ENCODE measurements at places on chromosomes 3 and 15.

DNA sequence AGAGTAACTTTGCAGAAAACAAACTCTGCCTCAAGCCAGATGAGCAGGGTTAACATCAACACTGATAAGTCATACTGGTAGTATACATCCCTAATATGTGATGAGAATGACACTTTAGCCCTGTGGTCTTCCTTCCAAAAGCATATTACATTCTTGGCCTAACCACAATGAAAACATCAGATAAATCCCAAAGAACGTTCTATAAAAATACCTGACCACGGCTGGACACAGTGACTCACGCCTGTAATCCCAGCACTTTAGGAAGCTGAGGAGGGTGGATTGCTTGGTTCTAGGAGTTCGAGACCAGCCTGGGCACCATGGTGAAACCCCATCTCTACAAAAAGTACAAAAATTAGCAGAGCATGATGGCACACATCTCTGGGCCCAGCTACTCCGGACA is 4.7 kb downstream of the TMCC1 start:
- peak; percentile 93 for DNase-seq

- no peak for DNase-seq
Observed at GRCh38 chr3:48938156-48938555, 19.5 kb downstream of the ARIH2 start.

- DNase-seq = peak; percentile 75
Observed at GRCh38 chr15:73631915-73632669, 1.1 kb downstream of the NPTN start.

DNA sequence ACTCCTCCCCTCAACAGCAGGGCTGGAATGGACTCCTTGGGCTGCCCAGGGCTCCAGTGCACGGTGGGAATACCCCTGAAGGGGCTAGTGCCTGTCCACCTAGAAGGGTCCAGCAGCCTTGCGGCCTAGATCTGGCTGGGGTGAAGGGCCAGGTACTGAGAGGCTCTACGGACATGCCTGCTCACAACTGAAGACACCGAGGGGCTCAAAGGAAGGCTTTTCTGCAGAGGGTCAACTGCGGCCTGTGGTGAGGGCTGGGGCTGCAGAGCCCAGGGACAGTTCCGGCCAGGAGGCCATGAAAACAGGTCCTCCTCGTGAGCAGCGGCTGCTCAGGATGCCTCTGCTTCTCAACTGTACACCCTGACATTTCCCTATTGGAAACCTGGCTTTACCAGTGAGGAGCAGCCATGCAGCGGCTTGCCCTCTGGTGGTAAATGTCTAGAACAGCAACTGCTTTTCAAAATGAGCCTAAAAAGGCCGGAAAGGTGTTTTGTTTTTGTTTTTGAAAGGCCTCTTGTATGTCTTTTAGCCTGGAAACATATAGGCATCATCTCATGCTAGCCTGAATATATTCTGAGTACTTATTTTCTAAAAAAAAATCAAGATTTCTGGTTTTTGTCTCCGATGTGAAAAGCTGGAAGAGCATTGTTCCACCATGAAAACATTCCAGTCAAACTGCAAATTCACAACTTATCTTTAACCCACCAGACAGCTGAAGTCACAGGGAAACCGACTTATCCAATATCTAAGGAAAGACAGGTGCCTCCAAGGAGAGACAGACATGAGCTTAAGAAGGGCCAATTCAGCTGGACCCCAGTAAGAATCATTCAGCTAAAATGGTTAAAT is 163.4 kb downstream of the KLF13 start:
- peak; percentile 60 for DNase-seq

DNA sequence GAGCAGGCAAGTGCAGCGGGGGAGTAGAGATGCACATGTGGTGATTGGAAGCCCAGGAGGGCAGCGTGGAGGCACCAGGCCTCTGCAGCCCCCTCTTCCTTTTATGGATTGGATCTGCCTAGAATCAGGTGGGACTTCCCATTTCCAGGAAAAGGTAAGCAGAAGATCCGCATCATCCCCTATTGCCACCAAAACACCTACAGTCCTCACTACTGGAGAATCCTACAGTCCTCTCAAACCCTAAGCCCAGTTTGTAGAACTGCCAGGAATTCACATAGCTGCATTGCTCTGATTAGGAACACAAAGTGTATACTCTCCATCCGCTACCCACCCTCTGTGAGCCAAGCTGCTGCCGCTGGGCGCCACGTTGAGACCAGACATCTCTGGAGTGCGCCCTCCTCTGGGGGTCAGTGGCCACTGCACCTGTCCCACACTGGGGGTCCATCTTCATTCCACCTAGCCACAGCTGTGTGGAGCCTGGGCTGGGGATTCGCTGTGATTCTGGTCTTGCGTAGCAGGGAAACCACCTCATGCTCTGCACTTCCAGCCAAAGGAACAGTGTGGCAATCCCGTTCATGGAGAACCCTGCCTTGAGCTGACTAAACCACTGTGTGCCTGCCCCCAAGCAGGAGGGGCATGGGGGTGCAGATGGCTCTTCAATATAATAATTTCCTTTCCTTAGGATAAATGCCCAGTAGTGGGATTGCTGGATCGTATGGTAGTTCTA is 88.9 kb upstream of the PTX3 start:
- DNase-seq = no peak

GRCh38 chr3:159632128-159632527 is 356.5 kb upstream of the IL12A start:
- DNase-seq = no peak

- DNase-seq = peak; percentile 35
Observed at GRCh38 chr3:153210146-153210545, 48.1 kb downstream of the RAP2B start.

- DNase-seq = no peak
Observed at GRCh38 chr15:52438047-52438446, 90.6 kb downstream of the MYO5A start.

DNA sequence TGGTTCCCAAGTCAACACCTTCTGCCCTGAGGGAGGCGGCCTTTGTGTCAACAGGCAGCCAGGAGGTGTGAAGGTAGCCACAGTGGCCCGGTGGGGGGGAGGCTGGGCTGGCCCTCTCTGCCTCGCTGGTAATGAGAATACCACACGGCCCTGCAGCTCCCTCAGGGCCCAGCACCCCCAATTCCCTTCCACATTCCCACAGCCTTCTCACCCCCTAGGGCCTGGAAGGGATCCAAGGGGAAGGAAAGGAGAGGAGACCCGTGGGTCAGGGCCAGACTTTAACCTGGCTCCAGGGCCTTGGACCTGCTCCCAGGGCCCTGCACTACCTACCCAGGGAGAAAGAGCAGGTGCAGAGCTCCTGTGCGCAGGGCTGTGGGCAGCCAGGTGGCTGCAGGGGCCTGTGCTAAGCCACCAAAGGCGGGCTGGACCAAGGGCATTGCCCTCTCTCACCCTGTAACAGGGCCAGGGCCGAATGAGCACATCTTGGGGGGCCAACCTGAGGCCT is 8.7 kb upstream of the MESP2 start:
- no peak for DNase-seq

DNA sequence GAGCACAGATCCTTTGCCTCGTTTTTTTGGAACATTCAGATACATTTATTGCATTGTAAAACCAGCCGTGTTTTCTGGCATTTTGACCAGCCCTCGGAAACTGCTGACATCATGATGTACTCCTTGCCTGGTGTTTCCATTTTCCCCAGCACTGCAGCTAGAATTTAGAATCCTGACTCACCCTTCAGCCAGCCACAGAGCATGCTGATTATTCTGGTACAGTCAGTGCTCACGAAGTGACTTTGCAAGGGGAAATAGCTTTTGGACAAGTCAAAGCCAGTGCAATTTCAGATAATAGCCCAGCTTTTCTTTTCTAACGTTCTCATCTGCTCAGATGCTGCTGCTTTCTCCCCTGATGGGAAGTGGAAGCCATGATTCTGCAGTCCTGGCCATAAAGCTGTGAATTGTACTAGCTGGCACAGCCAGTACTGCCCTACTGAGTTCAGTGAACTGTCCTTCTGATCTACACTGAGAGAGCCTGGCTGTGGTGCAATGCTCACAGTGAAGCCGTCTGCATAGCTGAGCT is 12.1 kb upstream of the CNBP start:
- DNase-seq = peak; percentile 95

DNA sequence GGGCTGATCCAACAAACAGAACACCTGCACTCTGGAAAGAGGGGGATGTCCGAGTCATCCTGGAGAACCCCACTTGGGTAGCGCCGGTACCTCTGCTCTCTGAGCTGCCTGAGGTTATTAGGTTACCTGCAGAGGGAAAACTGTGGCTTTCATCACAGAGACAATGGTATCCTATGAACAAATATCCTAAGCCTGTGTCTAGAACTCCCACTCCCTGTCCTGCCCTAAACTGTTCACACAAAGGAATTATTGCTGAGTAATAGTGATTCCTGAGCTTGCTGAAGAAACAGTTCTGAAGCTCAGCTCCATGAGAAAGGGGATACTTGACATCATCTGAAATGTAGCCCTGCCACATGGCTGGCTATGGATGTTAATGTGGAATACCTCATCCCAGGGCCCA is 31.9 kb upstream of the WNT5A start:
- DNase-seq = peak; percentile 66

- DNase-seq = no peak
Observed at GRCh38 chr3:171614318-171614921, 154.2 kb upstream of the TNIK start.

GRCh38 chr3:90036939-90037469 is 929.6 kb downstream of the EPHA3 start:
- DNase-seq = no peak

DNA sequence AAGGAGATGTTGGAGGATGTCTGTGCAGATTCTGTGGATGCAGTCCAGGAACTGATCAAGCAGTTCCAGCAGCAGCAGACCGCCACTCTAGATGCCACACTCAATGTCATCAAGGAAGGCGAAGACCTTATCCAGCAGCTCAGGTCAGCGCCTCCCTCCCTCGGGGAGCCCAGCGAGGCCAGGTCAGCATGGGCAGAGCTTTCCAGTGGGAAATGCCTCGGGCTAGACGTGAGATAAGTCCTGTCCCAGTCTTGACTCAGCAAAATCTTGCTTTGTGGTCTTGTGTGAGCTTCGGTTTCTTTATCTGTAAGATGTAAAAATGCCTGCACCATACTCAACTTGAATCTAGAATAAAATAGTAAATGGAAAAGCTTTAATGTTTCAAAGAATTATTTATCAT is 335.1 kb upstream of the UMPS start:
- no peak for DNase-seq

DNA sequence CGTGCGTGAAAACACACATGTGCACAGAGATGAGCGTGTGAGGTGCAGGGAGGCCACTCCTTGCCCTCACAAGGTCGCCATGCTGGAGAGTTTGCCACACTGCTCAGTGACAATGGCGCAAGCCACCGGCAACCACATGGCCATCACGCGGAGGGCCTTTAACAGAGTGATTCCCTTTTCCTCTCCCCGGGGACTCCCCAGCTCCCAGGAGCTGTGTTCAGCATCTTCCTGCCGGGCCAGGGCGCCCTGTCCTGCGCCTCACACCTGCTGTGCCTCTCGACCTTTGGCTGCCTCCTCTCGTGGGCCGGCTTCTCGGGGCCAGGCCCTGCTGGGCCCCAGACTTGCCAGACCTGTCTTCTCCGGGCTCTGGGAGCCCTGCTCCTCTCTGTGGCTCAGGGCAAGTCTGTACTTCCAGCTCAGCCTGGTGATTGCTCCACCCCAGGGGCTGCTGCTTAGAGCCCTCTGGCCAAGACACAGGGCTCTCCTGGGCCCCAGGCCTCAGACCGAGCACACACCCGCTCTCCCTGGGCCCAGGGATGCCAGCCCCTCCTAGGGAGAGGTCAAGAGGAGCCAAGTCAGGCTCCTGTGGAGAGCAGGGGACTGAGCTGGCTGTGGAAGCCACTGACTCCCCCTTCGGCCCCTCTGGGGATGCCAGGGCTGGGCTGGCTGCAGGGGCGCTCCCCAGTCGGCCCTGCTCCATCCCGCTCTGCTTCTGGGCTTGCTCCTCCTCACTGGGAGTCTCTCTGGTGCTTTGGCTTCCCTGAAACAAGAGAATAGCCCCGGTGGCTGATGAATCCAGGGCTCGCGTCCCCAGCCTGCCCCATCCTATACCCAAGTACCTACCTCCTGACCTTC is 5.6 kb downstream of the CCDC9B start:
- no peak for DNase-seq

- no peak for DNase-seq
Observed at GRCh38 chr3:40997711-40998519, 201.4 kb upstream of the CTNNB1 start.

GRCh38 chr15:98997312-98997711 is 10.3 kb downstream of the PGPEP1L start:
- no peak for DNase-seq

DNA sequence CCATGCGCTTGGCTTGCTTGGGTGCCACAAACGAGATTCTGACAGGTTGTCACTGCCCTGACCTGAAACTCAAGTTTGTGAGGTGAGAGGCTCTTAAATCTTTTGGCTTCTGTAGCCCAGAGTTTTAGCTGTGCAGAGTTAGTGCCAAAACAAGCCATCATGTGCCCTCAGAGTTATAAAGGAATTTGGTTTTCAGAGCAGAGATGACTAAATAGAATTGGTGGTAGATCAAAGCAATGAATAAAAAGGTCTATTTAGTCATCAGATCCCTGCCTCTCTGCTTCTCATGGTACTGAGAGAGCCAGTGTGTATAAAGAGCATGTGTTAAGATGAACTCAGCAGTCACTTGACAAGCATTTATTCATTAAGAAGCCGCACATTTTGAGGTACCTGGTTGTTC is 207.5 kb upstream of the DPH6 start:
- DNase-seq = peak; percentile 67

DNA sequence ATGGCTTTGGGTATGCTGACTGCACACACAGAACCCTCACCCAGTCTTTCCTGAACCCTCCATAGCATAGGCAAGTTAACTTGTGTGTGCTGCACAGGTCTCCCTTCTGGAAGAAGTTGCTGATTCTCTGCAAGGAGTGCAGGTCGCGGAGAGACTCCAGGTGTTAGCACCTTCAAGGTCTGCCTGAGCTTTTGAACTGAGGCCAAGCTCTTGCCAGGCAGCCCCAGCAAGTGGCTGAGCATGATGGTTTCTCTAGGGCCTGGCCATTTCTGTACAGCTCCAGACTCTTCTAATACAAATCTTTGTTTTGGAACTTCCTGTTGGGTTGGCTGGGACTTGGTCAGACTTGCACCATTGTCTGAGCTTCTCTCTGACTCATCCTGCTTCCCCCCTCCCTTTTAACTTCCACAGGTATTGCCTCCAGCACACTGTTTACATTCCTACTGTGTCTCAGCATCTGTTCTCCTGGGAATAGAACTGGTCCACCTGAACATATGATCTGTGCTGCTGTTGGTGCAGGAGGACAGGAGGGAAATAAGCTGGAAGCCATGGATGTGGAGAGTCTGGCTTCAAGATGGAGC is 53.3 kb downstream of the KY start:
- peak; percentile 17 for DNase-seq

DNA sequence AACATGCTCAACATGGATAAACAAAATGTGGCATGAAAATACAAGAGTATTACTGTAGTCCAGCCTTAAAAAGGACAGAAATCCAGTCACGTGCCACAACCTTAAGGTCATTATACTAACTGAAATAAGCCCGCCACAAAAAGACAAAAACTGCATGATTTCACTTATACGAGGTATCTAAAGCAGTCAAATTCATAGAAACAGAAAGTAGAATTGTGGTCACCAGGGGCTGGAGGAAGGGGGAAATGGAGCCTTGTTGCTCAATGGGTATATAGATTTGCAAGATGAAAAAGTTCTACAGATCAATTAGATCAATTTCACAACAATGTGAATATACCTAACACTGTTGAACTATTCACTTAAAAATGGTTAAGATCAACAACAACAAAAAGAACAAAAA is 7.4 kb downstream of the GLB1 start:
- DNase-seq = no peak
